ENCODE measurements at places on chromosomes 1 and 21.
A peak's percentile ranks its signal among the peaks of the same experiment; 100 is the strongest.

GRCh38 chr1:64898107-64898861 lies 68.1 kb downstream of the JAK1 start:
- DNase-seq: peak; percentile 84

- no peak for DNase-seq
Observed at GRCh38 chr1:242019018-242019417, 20.1 kb upstream of the MAP1LC3C start.

- no peak for DNase-seq
Observed at GRCh38 chr1:22080191-22080590, 27.7 kb downstream of the CDC42 start.

GRCh38 chr1:19643121-19643520 lies 990 bp upstream of the NBL1 start:
- DNase-seq: peak; percentile 69

DNA sequence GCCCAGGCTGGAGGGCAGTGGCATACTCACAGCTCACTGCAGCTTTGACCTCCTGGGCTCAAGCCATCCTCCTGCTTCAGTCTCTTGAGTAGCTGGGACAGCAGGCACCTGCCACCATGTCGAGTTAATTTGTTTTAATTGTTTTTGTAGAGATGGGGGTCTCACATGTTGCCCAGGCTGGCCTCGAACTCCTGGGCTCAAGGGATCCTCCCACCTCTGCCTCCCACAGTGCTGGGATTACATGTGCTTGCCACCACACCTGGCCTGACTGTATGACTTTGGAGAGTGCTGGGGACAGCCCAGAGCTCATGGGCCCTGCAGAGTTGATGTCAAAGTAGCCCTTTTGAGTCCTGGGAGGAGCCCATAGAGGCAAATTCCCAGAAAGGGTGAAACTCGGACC lies 1.8 kb downstream of the OBSCN start:
- no peak for DNase-seq

DNA sequence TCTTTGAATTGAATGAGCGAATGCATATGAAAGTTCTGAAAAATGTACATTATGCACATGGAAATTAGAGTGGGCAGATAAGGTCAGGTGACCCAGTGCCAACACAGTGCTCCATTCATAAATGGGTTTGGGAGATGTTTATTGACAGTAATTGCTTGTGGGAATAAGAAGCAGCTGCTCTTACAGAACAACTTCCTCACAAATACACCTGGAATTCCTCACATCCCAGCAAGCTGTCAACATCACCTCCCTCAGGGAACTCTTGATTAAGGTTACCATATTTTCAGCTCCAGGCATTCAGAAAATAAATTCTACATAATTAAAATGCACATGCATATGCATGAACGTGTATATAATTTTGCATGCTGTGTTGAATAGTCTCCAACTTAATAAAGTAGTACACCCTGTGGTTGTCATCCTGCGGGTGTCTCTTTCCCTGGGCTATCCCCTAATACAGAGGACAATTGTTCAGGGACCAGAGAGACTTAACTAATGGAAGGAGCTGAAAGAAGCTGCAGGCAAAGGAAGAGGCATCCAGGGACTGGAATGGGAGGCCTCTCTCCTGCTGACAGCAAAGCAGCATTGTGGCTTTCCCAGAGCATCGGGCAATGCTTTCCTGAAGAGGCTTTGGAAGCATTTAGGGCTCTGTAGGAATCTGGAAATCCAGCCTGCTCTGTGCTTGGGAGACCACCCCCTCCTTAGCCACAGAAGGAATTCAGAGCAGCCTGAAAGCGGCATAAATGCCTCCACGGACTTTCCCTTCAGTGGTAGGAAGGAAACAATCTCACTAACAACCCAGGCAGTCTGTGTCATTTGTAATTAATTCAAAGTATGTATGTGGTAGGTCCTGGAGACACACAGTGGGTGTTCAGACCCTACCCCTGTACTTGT lies 55.2 kb upstream of the GNG12 start:
- no peak for DNase-seq

GRCh38 chr1:241637046-241637590 lies 3.1 kb downstream of the CHML start:
- DNase-seq: no peak

DNA sequence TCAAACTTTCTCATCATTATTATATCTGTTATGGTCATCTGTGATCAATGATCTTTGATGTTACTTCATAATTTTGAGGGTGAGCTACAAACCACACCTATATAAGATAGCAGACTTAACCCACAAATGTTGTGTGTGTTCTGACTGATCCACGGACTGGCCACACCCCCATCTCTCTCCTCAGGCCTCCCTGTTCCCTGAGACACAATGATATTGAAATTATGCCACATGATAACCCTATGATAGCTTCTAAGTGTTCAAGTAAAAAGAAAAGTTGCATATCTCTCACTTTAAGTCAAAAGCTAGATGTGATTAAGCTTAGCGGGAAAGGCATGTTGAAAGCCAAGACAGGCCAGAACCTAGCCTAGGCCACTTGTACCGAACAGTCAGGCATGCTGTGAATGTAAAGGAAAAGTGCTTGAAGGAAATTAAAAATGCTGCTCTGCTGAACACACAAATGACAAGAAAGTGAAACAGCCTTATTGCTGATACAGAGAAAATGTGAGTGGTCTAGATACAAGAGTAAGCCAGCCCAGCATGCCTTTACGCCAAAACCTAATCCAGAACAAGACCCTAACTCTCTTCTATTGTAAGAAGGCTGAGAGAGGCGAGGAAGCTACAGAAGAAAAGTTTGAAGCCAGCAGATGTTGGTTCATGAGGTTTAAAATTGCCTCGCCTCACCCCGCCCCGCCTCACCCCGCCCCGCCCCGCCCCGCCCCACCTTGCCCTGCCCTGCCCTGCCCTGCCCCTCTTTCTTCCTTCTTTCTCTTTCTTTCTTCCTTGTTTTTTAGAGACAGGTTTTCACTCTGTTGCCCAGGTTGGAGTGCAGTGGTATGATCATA lies 16.5 kb downstream of the CTSS start:
- no peak for DNase-seq

DNA sequence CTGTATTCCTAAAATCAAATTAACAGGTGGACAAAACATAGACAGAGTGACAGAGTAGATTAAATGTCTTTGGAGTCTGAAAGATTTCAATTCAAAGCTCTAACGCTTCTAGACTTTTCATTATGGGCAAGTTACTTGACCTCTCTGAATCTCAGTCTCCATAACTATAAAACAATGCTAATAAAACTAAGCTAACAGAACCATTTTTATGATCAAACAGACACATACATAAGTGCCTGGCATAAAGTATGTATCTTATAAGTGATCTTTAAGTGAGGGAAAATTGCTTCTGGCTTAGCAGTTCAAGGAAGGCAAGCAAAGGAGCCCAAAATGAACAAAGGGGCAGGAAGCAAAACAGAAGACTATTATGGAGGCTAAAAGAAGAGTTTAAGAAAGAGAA lies 216.8 kb upstream of the TNR start:
- DNase-seq: no peak

- DNase-seq: no peak
Observed at GRCh38 chr1:232278925-232279324, 351.0 kb downstream of the SIPA1L2 start.

- DNase-seq: no peak
Observed at GRCh38 chr1:197399755-197400521, 131.9 kb downstream of the CRB1 start.

- no peak for DNase-seq
Observed at GRCh38 chr1:101392552-101392951, 155.7 kb downstream of the S1PR1 start.

DNA sequence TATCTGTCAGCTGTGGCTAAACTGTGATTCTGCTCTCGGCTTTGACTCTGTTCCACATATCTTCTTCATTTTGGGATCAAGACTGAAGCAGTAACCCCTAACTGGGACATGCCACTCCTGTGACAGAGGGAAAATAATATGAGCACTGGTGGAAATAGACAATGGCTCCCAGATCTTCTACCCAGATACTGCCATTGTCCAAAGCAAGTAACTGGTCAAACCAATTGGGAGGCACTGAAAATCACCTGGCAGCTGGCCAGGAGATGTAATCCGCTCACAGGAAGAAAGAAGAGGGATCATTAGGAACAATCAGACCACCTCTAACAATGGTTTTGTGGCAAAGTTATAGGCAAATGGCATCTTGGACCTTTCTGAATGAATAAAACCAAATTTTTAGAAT lies 10.7 kb downstream of the SNX7 start:
- DNase-seq: no peak

- DNase-seq: no peak
Observed at GRCh38 chr21:28767523-28767922, 225.2 kb downstream of the LTN1 start.

GRCh38 chr1:21313886-21314721 lies 23.8 kb upstream of the ECE1 start:
- no peak for DNase-seq

GRCh38 chr1:161200992-161201835 lies 953 bp upstream of the NDUFS2 start:
- DNase-seq: peak; percentile 70

GRCh38 chr1:150152772-150153456 lies 3.2 kb downstream of the PLEKHO1 start:
- peak; percentile 41 for DNase-seq

DNA sequence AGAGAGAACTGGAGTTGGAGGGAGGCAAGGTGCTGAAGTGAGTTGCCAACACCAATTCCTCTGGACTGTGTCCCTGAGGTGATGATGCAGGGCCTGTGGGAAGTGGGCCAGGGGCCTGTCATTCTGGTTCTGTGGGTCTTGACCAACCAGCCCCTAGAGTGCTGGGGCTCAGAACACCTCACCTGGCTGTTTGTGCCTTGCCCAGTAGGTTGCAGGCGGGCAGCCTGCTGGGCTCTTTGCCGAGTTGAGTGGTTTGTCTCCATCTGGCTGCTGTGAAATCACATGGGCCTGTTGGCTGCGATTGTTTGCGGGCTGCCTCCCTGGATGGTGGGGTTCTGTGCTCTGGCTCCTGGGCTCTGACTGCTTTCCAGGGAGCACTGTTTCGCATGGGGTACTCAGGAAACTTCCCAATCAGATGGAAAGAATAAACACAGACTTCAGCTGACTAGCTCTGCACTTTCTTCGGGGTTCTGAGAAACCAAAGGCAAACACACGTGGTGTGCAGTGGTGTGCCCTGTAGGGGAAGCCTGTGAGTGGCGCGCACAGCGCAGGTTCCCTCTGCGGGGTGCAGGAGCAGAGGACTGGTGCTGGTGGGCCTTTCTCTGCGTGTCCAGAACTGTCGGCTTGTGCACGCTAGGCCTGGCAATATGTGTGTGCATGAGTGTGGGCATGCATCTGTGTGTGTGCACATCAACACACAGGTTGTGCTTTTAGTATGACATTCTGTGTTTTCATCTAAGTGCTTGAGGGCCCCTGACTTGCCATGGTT lies 95.1 kb downstream of the RHOU start:
- peak; percentile 61 for DNase-seq

- no peak for DNase-seq
Observed at GRCh38 chr1:116087628-116088027, 23.6 kb upstream of the MAB21L3 start.

DNA sequence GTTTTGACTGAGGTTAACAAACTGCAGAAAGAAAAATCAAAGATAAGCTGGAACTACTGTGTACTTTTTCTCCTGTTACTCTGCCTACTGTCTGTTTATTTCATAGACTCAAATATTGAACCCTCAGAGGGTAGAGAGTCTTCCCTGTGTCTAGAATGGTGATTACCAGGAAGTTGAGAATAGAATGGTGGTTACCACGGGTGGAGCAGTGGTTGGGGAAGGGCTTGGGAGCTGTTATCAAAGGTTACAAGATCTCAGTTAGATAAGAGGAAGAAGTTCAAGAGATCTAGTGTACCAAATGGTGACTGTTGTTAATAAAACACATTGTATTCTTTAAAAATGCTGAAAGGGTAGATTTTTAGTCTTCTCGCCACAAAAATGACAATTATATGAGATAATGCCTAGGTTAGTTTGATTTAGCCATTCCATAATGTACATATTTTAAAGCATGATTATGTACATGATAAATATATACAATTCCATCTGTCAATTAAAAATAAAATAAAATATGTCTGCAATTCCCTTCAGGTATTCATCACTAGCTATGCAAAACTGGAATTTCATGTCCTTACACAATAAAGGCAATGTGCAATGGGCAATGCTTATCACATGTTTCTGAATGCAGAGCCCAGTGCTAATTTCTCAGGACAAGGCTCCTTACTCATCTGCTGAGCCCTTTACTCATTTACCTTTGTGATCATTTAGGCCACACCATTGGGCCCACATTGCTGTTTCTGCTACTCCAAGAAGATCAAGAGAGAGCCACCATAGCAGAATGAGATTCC lies 474.3 kb upstream of the CAMK1G start:
- no peak for DNase-seq

DNA sequence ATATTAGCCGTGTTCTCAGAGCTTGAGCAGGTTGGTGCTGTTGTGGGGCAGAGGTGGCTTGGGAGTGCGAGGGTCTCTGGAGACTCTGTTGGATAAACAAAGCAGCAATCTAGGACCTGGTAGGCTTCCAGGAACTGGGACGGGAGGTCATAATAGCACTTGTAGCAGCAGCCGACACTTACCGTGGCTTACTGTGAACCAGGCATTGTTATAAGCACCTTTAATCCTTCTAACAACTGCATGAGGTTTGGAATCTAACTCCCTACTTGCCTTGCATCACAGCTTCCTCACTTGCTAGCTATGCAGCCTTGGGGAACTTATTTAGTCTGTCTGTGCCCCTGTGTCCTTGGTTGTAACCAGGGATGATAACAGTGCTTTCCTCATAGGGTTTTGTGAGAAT lies 94.9 kb downstream of the NAV1 start:
- DNase-seq: no peak

GRCh38 chr1:52404116-52404974 lies at the start of the genes ORC1 and PRPF38A:
ORC1 (minus strand) TSS chr1:52404423; CDS start chr1:52402223, 2,200 bp downstream.
PRPF38A (plus strand) TSS chr1:52404602; CDS start chr1:52404750, 148 bp downstream.
- peak; percentile 97 for DNase-seq

DNA sequence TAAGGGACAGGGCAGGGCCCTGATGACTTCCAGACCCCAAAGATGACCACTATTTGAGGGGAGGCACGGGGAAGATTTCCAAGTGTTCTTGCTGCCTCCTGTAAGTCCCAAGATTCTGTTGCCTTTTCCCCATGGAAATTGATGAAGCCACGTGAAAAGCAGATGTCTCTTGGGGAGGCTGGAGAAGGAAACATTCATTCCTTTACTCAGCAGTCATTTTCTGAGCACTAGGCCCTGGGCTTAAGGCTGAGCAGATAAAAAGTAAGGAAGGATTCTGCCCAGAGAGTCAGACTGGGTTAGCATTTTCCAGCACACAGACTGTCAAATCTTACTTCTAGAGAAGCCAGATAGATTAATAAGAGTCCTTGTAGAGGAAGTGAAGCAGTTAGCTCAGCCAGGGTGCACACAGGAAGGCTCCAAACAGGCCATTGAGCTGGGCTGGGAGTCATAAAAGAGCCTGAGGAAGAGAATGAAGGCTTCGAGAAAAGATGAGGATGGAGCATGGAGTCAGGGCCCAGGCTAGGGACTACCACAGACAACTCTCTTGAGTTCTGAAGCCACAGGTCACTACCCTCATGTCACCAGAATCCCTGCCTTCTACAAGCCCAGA lies 10.1 kb downstream of the EXTL1 start:
- no peak for DNase-seq

DNA sequence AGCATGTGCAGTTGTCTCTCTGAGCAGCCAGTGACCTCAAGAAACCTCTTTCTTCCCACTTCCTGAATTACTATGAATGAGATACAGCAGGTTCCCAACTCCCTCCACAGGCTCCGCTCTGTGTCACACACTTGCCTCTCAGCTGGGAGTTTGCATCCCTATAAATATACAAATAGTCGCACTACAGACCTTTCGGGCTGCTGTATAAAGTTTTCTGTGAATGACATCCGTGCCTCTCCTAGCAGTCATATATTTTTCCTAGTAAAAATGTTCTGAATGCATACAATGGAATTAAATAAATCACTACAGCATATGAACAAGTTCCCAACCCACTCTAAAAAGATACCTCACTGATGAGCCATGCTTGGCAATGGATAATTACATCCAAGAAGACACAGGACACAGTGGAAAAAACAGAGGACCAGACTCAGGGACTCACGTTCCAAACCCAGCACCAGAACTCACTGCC lies 66.8 kb downstream of the CAPZB start:
- no peak for DNase-seq

Data from ureter (tissue), 1 donor.